GM10248 (cell line): ENCODE measurements at places on chromosomes 16 and 17.
A peak's percentile ranks its signal among the peaks of the same experiment; 100 is the strongest.

DNA sequence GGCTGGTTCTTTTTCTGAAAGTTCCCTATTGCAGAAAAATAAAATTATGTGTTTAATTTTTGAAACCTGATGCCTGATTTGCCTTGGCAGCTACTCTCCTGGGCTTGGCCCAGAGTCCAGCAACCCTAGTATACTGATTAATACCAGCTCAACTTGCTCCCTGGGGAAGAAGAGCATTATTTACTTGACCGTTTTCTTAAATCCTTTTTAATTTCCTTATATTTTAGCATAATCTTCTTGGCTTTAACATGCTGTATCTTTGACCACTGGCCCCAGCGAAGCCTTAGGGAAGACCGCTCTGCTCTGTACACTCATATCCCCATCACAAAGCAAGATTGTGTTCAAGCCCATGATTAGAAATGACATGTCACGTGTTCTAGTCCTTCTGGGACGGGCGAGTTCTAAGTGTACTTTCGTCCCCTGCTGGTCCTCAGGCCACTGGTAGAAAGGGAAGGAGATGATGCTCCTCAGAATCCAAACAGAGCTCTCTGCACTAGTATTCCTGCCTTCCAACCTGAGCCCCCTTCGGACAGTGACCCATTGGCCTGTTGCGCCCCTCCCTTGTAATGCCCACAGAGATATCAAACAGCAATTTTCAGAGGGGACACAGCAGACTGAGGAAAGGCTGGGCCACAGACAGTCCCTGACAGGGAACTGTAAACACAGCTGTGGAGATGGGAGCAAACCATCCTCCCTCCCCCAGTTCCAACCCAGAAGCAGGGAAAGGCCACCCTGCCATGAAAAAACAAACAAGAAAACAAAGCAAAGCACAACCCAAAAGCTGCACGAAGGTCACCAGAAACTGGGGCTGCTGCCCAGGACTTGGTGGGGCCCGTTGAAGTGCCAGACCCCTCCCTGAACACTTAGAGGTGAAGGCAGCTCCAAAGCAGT lies 4.3 kb upstream of the EZH1 start:
- no peak for DNase-seq

- DNase-seq: no peak
These were observed 22.1 kb upstream of the RPL38 start for GRCh38 chr17:74181341-74181740.

DNA sequence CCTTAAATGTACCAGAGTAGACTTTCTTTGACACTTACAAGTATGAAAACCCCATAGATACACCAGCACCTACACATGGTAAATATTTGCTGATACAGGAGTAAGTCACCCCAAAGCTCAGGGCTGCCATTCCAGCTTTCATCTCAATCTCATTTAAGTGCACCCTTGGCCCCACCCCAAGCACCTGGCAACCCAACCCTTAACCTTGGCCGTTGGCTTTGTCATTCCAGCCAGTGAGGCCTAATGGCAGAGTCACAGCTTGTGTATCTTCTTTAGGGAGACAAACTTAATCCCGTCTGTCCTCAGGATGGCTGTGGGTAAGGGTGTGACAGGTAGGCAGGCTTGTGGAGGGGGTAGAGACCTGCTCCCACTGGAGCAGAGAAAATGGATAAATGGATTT lies 31.5 kb upstream of the TMEM220 start:
- DNase-seq: no peak

DNA sequence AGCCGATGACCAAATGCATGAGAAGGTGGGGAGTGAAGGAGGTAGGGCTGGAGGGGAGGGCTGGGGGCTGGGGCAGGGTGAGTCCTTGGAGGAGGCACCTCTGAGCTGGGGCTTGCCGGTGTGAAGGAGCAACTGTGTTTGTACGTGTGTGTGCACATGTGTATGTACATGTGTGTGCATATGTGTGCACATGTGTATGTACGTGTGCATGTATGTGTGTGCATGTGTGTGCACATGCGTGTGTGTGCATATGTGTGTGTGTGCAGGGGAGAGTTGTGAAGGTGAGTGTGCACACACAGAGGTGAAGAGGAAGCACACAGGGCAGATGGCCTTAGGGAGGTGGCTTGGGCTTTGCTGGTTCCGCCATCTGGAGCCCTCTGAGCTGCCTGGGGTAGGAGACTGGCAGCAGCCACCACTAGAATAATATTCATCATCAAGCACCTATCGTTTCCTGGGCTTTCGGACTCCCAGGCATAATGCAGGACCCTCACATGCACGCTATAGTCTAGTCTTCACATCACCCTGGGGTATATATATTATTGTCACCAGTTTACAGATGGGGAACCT lies 120.9 kb upstream of the CDC42EP4 start:
- DNase-seq: no peak

DNA sequence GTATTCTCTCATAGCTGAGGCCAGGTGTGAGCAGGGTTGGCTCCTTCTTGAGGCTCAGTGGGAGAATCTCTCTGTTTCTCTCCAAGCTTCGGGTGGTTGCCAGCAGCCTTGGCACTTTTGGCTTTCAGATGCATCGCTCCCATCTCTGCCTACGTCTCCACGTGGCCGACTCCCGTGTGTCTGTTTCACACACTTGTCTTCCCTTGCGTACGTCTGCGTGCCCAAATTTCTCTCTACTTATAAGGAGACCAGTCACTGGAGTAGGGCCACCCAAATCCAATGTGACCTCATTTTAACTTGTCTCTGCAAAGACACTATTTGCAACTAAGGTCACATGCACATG lies 14.7 kb downstream of the OSBPL7 start:
- DNase-seq: no peak

DNA sequence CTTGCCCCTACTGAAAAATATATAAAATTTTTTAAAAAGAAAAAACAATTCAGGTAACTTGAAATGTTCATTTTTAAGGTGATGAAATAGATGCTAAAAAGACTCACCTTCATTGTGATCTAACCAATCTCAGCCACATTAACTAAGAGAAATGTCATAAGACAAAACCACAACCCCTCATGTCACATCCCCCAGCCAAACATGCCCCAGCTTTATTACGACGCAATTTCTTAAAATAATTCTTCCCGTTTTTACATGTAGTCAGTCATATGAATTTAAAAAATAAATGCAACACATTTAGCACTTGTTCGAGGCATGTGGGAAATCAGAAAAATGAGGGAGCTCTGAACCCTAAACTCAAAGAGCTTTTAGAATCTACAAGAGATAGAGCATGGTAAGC lies 9.5 kb downstream of the AMFR start:
- no peak for DNase-seq

GRCh38 chr17:71234349-71234748 lies 886.5 kb upstream of the SOX9 start:
- no peak for DNase-seq

DNA sequence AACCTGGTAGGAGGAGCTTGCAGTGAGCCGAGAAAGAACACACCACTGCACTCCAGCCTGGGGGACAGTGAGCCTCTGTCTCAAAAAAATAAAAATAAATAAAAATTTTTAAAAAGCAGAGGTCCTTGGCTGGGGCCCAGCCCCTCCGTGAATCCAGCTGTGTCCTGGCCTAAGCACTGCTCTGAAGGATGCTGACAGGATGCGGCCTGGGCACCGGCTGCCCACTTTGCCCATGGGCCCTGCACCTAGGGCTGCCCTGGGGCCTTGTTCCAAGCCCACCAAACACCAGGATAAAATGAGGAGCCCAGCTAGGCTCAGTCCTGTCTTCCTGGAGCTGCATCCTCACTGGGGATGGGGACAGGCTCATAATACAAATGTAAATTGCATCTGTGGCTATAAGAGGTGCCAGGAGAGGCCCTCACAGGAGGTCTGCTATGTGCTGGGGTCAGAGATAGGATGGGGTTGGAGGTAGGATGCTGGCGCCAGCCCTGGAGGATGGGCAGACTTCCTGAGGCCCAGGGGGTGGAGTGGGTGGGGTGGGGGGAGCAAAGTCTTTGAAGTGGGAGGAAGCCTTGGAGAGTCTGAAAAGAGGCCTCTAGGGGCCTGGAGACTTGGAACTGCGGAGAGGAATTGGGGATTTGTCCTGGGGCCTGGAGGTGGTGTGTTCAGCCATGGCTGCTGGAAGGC lies 6.2 kb downstream of the C16orf89 start:
- DNase-seq: no peak

GRCh38 chr16:31458073-31458843 lies 1.0 kb upstream of the ARMC5 start:
- DNase-seq: peak; percentile 62

DNA sequence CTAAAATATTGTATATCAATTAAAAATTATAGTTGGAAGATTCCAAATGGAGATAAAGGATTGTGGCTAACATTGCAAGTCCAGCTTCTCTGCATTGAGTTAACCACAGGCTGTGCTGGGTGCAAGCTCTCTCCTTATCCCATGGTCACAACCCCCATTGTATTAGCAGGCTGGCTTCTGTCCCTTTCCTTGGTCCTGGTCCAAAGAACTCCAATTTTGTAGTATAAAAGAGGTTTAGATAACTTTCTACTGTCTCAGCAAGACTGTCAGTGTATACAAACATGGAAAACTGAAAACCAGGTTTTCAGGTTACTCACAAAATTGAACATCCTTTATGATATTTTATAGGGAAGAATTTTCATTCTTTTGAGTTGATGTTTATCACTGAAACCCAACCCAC lies 76.6 kb upstream of the HS3ST3A1 start:
- no peak for DNase-seq

DNA sequence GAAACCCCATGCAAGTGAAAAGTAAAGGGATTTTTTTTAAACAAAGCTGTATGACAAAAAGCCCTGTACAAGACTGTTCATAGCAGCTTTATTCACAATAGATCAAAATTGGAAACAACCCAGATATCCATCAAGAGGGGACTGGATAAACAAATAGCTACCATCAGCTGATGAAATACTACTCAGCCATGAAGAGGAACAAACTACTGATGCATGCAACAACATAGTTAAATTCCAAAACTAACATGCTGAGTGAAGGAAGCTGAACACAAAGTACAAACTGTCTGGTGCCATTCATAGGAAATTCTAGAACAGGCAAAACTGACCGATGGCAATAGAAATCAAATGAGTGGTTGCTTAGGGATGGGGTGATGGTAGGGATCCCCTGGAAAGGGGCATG lies 15.1 kb downstream of the FOXJ1 start:
- no peak for DNase-seq
